ENCODE measurements at places on chromosomes 7 and 10.

GRCh38 chr10:112520914-112521313, 73.9 kb downstream of the VTI1A start:
- DNase-seq: no peak

DNA sequence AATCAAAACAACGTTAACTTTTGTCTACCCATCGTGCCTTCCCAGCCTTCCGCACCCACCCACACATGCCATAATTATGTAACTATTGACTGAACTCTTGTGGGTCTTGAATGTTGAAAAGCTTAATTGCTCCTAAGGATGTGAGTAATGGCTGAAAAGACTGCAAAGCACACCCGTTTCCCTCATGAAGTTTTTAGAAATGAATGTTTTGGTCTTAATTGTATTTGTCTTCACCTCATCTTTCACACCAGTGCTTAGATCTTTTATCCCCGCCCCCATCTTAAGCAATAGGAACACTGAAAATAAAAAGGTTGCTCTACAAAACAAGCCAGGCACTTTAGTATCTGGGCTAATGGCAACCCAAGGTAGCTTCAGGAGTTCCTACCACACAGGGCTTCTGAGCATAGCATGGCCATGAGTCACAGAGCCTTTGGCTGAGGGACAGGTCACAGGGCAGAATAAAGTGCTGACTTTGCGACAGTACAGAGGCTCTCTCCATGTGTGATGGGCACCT, 690.5 kb downstream of the PARD3 start:
- no peak for DNase-seq

DNA sequence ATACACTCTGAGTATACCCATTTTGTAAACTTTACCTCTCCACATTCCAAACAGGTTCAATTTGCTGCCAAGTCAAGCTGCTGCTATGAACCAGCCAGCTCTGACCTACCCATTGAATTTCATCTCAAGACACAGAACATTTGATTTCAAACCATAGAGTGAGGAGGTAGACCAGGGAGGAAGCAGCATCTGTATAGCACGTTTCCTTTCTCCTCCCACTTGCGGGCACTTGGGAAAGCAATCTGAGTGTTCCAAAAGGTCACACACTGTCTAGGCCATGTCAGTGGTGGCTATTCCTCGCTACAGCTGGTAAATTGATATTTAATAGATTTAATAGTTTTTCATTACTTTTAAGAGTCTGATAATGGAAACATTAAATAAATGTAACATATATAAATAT, 147.8 kb upstream of the EEPD1 start:
- no peak for DNase-seq

DNA sequence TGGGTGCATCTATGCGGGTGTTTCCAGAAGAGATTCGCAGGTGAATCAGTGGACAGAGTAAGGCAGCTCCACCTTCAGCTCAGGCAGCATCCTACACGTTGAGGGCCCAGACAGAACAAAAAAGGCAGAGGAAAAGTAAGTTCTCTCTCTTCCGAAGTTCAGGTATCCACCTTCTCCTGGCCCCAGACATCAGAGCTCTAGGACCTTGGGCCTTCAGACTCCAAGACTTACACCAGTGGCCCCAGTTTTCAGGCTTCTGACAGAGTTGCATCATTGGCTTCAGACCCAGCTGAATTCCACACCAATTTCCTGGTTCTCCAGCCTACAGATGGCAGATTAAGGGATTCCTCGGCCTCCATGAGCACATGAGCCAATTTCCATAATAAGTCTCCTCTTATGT, 102.2 kb upstream of the GPR26 start:
- DNase-seq: no peak

DNA sequence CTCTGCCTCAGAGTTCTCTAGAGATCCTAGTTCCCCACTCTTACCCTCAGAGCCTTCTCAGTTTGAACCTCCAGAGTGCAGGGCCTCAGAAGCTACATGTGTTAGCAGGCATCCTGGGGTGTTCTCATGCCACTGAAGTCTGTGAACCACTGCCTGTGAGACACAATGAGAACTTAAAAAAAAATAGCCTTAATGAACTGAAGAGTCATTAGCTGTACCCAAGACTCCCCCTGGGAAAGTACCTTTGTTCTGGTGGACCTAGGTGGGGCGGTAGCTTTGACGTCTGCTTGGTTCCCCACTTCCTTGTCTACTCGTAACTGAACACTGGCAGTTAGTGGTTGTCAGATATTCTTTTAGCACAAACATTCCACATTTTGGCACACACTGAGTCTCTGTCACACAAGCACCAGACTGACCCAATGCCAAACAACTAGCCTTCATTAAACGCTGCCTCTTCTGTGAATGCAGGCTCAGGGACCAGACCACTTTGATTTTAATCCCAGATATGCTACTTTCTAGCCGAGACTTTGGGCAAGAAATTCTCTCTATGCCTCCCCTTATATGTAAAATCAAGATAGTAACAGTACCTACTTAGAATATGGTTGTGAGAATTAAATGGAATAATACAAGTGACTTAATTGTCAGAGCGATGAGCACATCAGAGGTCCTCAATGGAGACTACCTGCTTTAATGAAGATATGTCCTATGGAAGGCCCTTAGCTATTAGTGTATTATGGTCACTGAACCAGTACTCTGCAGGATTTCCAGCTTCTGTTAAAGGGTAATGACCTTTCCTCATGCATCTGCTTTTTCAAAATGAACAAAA, 75.3 kb upstream of the CC2D2B start:
- DNase-seq: no peak

Measured in dorsolateral prefrontal cortex (tissue), 122 donors.